Suppressor macrophage (primary cell): ENCODE measurements at places on chromosomes 6 and 20.
A peak's percentile ranks its signal among the peaks of the same experiment; 100 is the strongest.

DNA sequence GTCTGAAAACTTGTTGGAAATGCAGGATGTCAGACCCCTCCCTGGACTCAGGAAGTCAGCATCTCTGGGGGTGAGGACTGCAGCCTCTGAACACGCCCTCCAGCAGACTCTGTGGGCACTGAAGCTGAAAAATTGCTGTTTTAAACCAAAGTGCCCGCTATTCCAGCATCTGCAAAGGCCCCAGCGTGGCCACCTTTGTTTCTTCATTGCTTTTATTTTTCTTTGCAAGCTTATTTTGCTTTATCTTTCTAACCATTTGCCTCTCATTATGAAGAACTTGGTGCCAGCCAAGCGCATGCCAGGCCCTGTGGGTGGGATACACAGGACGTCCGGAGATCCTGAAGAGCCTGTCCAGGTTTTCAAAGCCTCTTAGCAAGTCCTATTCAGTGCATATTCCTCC is 203.9 kb upstream of the CST7 start:
- no peak for DNase-seq

DNA sequence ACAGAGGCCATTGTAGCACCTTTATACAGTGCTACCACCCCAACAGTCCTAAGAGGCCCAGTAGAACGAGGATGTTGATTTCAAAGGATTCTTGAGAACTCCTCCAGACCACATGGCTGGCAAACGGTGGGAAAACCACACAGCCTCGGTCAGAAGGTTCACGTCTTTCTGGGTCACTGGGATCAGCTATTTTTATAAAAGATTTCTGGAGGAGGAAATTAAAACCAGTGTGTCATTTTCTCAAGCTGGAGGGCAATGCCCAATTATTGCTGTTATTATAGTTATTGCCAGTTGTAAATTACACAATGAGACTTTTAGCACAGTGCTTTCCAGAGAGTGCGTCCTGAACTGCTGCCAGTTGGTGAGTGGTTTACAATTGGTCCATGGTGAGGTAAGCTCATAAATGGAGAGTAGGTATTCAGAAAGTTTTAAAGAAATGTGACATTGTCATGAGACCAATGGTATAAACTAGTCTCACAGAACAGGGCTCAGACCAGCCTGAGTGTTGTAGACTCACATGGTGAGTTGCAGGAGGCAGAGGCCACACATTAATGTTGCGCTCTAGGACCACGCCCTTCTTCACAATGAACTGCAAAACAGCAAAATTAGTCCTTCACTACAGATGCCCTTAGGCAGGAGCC is 8.4 kb upstream of the PPP1R14C start:
- DNase-seq: no peak

DNA sequence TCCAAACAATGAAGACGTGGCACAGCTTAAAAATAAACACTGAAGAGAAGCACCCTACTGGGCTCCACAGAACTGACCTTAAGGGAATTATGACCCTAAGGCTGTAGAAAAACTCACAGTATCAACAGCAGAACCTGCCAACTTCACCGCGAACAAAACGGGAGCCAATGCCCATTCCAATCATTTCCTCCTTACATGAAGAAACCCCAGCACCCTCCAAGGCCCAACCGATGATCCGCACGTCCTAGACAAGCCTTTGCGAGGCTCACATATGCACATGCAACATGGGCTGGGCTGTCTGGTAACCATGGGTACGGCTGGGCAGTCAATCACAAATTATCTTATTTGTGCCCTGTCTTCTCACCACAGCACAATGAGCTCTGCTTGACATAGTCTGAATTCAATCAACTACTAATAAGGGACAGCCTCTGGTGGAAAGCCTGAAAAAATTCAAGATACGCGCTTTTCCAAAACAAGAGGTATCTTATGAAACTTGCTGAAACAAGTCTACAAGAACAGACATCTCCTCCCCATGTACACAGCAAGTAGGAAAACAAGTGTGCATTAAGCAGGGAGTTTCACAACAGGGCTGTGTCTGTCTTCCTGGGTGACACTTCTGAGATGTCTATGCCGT is 1.7 kb downstream of the DIDO1 start:
- DNase-seq: peak; percentile 31

DNA sequence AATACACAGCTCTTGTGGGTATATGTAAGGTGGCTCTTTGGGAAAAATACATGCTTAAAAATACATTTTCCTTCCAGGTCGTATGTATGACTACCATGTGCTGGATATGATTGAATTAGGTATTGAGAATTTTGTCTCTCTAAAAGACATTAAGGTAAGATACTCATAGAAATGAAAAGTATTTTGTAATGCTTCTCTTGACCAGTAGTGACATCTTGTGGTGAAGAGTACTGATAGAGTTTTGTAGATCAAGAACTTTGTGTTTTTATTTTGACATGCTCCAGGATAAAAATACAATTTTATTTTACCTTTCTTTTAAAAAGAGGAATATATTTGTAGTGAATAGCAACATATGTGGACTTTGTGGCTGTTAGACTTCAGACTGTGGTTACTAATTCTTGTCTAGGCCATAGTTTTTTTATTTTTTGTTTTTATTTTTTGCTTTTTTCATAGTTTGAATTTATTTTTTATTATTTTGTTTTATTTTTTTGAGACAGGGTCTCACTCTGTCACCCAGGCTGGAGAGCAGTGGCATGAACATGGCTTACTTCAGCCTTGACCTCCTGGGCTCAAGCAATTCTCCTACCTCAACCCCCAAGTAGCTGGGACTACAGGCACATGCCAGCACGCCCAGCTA is 17.9 kb downstream of the RPF2 start:
- DNase-seq: no peak

GRCh38 chr6:53312355-53312754 is 36.4 kb downstream of the ELOVL5 start:
- DNase-seq: no peak

DNA sequence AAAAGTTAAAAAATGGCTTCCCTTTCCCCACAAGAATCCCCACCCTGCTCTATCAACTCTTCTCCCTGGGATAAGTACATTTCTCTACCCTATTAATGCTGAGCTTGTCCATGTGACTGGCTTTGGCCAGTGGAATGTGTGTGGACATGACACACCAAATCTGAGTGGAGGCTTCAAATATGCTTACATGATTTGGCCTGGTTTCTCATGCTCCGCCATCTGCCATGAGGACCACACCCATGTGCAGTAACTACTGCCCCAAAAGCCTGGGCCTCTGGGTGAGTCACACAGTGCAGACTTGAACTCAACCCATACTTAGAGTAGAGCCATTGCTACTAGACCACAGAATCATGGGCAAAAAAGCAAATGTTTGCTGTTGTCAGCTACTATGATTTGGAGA is 65.4 kb downstream of the PRND start:
- no peak for DNase-seq

- DNase-seq: no peak
These were observed 11.9 kb downstream of the TULP4 start for GRCh38 chr6:158324136-158324535.

- peak; percentile 72 for DNase-seq
These were observed 859 bp downstream of the C20orf202 start for GRCh38 chr20:1204113-1204512.

GRCh38 chr6:148431413-148431812 is 88.8 kb downstream of the SASH1 start:
- DNase-seq: no peak

GRCh38 chr20:64115171-64115911 is 8.0 kb upstream of the NPBWR2 start:
- no peak for DNase-seq

DNA sequence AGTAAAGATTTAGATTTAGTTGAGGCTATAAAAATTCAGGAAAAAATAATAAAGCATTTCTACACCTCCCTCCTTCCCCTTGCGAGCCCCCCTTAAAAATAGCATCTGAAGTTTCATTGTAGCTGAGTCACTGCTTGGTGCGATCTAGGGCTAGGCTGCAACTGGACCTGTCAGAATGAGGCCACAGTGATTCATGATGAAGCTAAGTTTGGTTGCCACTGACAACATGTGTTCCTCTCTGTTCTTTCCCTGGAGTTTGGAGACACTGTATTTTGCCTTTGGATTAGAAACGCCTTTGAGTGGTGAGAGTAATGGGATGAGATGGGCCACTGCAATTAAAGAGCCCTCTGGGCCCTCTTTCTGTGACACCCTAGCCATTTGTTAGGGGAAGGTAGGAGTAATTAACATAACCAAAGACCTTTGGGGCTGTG is 334.1 kb downstream of the NRN1 start:
- peak; percentile 82 for DNase-seq

DNA sequence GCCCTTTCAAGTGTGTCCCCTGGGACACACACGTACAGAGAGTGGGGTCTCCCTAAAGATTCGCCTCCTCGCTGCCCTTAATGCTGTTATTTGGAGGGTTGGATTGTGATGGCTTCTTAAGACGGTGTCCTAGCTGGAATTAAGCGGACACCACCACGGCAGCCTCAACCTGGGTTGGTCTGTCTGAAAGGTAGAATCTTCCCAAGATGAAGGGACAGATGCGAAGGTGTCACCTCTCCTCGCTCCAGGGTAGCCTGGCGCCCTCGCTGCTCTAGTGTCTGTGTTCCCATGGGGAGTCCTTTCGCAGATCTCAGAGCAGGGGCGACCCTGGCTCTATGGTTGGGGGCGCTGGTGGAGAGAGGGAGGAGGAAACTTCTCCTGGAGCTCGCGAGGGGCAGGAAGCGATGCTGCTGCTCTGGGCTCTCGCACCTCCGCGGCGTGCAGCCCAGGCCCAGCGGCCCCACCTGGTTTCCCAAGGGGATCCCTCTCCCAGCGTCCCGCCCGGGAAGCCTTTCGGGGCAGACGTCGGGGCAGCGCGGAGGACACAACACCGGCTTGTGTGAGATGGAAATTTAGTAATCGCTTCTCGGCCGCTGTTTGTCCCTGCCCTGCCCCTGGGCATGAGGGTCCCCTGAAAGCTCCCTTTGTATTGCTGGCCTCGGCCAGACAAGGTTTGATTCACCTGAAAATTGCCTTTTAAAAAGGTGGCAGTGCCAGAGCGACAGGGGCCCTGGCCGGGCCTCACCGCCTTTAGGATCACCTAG is 1.7 kb downstream of the RSPO3 start:
- DNase-seq: no peak

- peak; percentile 81 for DNase-seq
These were observed 93.3 kb upstream of the MARCKS start for GRCh38 chr6:113763876-113764275.

- peak; percentile 99 for DNase-seq
These were observed 46.5 kb downstream of the ADTRP start for GRCh38 chr6:11732036-11732631.
